Left lung (tissue), 14 donors: ENCODE measurements at places on chromosomes 5 and 9.

DNA sequence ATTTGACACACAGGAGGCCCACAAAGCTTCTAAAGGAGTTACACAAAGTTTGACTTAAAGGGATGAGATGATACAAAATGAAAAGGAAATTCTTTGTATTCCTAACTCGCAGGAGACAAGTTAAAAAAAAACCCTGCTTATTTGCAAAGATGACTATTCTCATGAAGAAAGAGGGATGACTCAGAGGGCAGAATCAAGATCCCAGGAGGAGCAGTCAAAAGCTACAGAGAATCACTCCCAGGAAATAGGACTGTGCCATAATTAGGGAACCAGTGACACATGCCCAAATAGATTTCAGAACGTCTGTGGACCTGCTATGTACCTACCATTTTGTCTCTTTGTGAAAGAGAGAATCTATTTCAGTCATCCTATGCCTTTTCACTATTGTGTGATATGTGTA lies 103.5 kb upstream of the ARRDC3 start:
- no peak for DNase-seq

DNA sequence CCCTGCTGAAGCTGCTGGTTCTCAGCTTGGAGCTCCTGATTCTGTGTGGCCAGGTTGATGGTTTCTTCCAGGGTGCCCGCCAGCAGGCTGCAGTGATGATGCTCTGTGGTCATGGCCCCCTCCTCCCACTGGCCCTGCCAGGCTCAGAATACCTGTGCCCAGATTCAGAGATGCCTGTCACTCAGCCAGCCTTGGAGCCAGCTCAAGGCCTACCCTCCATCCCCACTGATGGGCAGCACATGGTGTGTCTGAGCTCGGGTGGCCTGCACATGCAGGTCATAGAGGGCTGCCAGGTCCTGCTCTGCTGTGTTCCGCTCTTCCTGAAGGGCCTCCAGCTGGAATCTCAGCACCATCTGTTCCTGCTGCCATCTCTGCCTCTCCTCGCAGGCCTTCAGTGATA lies 5.4 kb downstream of the SLC35A4 start:
- no peak for DNase-seq

GRCh38 chr5:142922223-142922952 lies 152.2 kb downstream of the ARHGAP26 start:
- peak; percentile 54 for DNase-seq

DNA sequence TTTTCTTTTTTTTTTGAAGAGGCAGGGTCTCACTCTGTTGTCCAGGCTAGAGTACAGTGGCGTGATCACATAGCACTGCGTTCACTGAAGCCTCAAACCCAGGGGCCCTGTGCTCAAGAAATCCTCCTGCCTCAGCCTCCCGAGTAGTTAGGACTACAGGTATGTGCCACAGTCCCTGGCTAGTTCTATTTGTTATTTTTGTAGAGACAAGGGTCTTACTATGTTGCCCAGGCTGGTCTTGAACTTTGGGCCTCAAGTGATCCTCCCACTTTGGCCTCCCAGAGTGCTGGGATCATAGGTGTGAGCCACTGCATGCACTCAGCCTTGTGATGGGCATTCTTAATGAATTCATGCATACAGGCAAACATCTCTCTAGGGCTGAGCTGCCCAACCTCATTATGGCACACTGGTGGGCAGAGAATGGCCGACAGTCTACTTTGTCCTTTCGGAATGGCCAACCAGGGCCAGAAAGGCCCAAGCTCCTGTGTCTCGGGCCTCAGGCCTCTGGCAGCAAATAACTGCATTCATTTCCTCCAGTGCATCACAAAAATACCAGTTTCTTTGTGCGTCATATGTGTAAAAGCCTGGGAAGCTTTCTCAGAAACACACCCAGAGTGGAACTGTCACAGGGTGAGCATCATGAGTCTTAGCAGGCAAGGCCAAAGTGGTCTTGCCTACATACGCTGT lies 27.2 kb downstream of the ANXA6 start:
- DNase-seq = no peak

GRCh38 chr5:14552017-14552416 lies 29.6 kb upstream of the OTULINL start:
- no peak for DNase-seq

- no peak for DNase-seq
Observed at GRCh38 chr5:63081402-63081801, 502.8 kb downstream of the LRRC70 start.

DNA sequence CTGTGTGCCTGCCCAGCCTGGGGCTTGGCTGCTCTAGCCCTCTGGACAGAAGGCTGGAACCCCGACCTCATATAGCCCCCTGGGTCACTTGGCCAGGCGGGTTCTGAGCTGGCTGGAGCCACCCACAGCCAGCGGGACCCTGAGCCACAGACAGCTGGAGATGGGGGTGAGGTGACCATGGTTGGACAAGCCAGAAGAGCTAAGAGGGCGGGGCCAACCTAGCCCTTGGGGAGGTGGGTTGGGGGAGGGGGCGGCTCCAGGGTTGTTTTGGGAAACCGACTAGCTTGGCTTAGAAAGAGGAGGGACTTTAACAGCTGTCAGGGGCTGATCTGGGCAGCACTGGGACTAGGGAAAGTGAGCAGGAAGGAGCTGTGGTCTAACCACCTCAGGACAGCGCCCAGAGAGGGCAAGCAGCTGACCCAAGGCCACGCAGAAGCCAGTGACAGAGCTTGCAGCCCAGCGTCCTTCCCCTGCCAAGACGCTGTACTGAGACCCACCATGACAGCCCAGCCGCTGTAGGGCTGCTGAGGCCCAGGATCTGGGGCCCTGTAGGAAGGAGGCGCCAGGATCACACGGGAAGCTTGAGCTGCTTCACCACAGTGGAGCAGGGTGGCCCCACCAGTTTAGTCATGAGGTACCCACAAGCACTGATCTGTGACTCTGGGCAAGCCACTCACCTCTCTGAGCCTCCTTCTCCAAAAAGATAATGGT lies 2.2 kb downstream of the AIF1L start:
- DNase-seq = no peak

DNA sequence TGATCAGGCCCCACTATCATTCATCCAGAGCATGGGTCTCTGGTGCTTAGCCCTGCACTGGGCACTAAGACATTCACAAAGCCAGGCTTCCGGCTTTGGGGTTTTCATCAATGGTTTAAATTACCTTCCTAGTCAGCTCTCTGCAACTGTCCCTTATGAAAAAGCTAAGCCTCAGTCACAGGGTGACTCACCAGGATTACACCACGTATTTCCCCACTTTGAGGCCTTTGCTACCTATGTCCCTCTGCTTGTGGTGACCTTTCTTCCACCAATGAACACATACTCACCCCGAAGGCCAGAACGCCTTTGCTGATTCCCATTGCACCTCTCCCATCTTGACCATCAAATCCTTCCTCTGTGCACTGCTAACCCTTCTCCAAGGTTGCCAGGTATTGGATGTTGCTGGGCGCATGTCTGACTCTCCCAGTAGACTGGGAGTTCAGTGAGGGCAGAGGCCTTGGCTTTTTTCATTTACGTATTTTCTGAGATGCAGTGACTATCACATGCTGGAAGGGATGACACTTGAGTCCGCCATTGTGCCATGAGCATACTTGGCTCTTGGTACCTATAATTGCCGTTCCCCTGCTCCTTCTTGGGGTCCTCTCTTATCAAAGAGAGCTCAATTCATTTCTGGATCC lies 58.7 kb upstream of the TNFSF8 start:
- no peak for DNase-seq

GRCh38 chr5:6080930-6081726 lies 297.2 kb downstream of the MED10 start:
- DNase-seq = no peak

GRCh38 chr9:109213285-109214121 lies 46.5 kb upstream of the FRRS1L start:
- DNase-seq = no peak

GRCh38 chr9:126986506-126986951 lies 71.9 kb downstream of the RALGPS1 start:
- DNase-seq = no peak

GRCh38 chr9:127178686-127179632 lies 56.5 kb upstream of the ANGPTL2 start:
- no peak for DNase-seq

DNA sequence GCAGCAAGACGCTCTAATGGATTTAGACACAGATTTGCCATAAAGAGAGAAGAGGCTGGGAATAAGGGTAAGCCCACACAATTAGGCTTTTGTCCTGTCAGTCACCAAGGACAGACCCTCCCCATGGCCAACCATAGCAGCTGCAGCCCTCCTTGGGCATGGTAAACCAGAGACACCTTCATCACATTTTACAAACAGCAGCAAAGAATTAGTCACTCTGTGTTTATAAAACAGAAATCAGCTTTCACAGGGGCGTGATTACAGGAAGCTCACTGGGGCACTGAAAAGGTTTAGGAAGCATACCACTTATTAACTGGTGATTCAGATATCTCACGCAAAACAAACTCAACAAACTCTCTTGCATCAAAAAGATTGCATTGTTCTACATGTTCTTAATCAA lies 37.3 kb upstream of the ZNF622 start:
- no peak for DNase-seq

- no peak for DNase-seq
Observed at GRCh38 chr9:103552712-103553111, 541.4 kb upstream of the SMC2 start.

DNA sequence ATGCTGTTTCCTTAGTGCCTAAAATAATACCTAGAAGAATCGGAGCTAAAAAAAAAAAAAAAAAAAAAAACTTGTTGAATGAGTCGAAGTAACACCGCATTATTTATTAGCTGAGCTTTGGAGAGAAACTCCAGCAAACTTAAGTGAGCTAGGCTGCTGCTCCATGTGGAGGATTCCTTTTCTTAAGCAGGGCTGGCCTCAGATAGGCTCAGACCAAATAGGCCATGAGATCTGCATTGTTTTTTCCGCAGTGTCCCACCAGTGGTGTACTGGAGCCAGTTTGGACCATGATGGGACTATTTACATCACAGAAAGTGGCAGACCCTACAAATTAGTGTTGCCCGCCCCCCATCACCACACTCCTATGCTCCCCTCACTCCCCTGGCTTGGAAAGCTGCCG lies 341.4 kb downstream of the DTWD2 start:
- no peak for DNase-seq

DNA sequence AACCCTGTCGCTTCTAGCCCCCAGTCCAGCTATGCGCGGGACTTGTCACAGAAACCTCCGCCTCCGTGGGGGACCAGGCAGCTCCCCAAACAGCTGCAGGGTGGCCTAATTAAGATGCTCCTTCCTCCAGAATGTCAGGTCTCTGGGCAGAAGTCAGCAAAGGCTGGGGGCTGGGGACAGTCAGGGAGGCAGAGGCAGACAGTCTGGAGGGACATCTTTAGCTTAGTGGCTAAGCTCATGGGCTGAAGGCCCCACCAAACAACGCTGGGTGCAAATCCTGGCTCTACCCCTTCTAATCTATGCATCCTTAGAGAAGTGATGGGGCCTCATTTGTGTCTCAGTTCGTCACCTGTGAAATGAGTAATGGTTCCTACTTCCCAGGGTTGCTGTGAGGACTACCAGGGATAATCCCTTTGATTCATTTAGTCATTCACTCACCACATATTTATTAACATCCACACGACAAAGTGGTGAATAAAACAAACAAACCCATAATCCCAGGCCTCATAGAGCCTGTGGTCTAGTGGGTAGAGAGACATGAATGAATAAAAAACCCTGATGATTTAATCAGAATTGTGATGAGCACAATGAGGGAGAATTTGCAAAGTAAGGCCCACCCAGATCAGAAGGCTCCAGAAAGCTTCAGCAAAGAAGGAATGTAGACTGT lies 20.2 kb upstream of the MED27 start:
- no peak for DNase-seq

- no peak for DNase-seq
Observed at GRCh38 chr9:68480807-68481206, 59.9 kb downstream of the TMEM252 start.

DNA sequence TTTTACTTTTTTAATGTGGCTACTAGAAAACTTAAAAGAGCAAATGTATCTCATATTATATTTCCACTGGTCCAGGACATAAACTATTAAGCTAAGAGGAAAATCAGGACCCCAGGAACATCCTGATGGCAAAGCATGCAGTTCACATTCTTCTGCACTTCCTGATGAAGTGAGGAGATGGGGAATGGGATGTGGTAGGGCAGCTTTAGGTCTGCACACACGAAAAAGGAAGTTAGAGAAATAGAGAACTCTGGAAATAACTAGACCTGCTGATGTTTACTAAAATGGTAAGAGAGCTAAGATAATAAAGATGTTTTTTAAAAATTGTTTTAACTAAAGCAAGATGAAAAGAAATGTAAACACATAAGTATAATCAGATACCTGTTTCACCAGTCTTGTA lies 39.7 kb upstream of the NIPBL start:
- DNase-seq = peak; percentile 4

DNA sequence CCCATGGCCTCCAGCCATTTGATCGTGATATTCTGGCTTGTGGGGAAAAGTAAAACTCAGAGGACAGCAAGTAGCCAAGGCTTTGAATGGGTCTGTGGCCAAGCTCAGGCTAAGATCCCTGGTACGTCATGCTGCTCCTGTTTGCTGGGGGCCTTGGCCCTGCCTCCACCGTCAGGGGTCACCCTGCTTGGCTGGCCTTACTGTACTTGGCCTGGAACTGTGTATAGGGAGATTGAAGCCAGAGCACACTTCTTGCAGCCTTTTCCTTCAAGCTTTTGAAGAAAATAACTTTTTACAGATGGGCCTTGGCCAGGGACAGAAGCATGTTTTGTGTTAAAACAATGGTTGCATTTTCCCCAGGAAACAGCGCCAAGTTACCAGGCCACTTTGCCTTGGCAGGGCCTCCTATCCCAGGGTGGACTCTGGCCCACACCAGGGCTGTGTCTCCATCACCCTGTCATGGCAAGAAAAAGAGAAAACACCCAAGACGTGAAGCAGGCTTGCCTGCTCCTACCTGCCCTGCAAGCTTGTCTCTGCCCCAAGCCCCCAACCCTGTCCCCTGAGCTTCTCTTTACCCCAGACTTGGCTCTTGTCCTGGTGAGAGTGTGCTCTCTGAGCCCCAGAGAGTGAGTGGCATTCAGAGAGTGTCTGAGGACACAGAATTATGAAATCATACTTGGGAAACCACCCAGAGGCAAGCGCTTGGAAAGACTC lies 286.9 kb downstream of the GADD45G start:
- no peak for DNase-seq

DNA sequence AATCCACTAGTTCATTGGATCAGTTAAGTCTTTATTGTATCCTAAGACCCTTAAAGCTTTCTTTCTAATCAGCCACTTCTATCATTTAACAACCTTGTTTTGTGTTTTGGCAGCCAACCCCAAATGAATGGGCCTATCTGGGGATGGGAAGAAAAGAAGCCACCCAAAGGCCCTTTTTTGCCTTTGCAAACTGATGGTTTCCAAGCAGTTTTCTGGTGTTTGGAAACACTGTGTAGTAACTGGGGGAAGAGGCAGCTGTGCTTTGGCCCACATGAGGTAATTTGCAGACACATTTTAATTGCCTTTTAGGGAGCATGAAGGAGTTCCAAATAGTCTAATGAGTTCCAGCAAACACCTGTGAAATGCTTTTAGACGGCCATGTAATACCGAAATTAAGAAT lies 1751.3 kb upstream of the WWC1 start:
- DNase-seq = no peak

DNA sequence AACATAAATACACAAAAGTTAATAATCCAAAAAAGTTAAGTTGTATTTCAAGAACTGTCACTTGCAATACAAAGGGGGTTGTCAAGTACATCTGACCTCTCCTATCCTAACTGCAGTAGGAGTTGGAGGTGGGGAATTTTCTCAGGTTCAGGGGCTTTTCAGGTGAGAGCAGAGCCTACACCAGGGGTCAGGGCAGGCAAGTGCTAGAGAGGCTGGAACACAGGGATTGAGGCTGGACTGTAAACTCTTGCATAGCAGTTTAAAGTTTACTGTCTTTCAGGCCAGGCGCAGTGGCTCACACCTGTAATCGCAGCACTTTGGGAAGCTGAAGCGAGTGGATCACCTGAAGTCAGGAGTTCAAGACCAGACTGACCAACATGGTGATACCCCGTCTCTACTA lies 25.4 kb upstream of the RASGRF2 start:
- no peak for DNase-seq
